RWPE1 (cell line): ENCODE measurements at places on chromosomes 16 and 17.
A peak's percentile ranks its signal among the peaks of the same experiment; 100 is the strongest.

GRCh38 chr17:4272972-4273368 lies 9.2 kb upstream of the ANKFY1 start:
- no peak for DNase-seq

DNA sequence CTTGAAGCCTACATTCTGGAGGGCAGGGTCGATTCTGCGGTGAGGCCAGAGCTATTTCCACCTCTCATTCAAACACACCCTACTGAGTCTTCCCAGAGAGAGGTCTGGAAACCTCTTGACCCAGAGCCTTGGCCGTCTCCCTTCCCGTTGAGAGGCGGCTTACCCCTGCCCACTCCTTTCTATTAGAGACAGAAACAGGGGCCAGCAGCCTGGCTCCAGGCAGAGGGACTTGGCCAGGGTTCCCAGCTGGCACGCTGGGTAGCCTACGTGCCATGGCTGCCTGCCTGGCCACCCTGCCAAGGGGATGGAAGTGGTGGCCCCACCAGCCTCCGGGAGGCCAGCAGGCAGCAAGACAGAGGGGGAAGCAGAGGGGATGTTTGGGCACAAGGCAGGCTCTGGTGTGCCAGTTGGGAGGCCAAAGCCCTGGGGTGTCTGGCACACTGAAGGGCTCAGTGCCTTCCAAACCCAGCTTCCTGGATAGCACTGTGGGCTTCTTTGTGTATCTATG lies 6.0 kb downstream of the STAC2 start:
- DNase-seq = no peak

DNA sequence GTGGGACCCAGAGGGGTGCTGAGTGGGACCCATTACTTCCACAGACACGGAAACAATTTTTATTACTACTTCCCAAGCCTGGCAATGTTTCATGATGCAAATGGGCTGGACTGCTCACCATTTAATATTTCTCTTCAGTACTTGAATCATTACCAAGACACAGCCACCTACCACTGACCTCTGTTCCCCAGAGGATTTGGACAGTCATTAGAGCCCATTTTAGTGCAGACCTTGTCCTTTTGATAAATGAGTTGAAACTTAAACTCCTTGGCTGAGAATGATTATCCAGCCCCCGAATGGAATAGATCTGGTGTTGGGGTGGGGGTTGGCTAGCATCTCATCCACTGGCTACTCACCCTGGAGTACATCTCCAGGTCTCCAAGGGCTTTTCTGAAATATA lies 33.6 kb upstream of the APOH start:
- DNase-seq = no peak

DNA sequence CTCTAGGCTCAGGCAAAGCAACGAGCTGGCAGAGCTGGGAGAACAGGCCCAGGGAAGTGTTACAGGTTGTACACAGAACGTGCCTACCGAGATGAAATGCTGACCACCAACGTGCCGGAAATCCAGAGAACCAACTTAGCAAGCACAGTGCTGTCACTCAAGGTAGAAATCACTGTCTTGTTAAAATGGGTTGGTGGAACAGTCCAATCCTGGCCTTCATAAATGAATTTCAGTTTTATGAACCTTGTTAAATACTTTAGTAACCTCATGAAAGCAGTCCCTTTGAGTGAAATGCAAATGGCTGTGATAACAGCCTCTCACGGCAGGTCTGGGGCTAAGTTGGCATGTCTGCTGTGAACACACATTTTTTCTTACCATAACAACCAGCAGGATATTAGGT lies 29.0 kb downstream of the ETV4 start:
- no peak for DNase-seq

GRCh38 chr17:50452630-50453300 lies 15.9 kb downstream of the CHAD start:
- peak; percentile 48 for DNase-seq

DNA sequence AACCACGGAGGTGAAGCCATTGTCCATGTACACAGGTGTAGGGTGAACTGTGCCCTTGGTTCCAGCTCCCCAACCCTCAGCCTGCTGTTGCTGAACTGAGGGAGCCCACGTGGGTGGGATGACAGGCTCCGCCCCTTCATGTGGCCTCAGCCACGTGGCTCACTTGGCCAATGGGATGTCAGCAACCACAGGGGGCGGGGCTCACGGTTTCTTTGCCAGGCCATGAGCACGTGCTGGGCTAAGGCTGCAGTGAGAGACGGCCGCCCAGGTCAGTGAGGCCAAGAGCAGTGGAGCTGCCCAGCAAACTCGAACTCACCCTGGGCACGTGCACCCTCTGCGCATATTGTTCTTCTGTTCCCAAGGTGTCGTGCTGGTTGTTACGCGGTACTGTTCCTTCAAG lies 282.6 kb downstream of the IRF8 start:
- DNase-seq = no peak

- DNase-seq = no peak
These were observed 45.3 kb downstream of the JPH3 start for GRCh38 chr16:87647431-87648185.

- DNase-seq = no peak
These were observed at the start of gene NLRC3 for GRCh38 chr16:3577302-3577752. TSS of gene NLRC3 (minus strand) at chr16:3577403. CDS start at chr16:3565036, 12,367 bp downstream.

GRCh38 chr17:83175822-83176622 lies 96.6 kb downstream of the METRNL start:
- DNase-seq = no peak

- no peak for DNase-seq
These were observed 13.2 kb upstream of the TMEM100 start for GRCh38 chr17:55735731-55736405.

DNA sequence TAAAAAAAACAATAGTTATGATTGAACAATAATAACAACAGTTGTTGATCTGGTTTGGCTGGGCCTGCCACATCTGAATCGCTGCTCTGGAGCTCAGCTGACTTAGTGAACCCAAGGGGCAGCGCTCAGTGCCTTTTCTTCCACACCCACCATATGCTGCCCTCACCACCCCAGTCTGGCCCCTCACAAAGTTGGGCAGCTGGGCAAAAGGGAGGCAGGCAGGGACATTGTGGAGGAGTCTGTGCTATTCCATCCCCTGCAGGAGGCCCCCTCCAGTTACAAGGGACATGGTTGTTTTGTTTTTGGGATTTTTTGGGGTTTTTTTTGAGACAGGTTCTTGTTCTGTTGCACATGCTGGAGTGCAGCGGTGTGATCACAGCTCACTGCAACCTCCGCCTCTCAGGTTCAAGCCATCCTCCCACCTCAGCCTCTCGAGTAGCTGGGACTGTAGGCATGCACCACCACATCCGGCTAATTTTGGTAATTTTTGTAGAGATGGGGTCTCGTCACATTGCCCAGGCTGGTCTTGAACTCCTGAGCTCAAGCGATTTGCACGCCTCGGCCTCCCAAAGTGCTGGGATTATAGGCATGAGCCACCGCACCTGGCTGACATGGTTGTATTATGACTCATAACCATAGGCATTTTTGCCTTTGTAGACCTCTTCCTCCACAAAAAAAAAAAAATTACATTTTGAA lies 8.6 kb upstream of the PECAM1 start:
- peak; percentile 44 for DNase-seq

- DNase-seq = no peak
These were observed 24.3 kb upstream of the C1QL1 start for GRCh38 chr17:44992242-44992939.
